ENCODE measurements at places on chromosomes 3 and 15.
A peak's percentile ranks its signal among the peaks of the same experiment; 100 is the strongest.

DNA sequence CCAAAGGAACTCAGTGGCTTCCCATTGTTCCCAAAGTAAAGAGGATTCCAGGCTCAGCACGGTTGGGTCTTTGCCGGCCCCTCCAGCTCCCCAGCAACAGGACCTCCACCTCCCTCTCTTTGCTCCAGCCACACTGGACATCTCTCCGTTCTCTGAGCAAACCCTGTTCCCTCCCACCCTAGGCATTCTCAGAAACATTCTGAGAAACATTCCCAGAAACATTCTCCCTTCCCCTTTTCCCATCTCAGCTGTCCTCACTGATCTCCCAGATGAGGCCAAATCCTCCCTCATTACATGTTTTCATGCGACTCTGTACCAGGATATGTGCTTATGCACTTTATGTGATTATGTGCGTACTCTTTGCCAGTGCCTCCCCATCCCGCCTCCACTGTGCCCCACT, 14.1 kb downstream of the CCDC33 start:
- DNase-seq: no peak

DNA sequence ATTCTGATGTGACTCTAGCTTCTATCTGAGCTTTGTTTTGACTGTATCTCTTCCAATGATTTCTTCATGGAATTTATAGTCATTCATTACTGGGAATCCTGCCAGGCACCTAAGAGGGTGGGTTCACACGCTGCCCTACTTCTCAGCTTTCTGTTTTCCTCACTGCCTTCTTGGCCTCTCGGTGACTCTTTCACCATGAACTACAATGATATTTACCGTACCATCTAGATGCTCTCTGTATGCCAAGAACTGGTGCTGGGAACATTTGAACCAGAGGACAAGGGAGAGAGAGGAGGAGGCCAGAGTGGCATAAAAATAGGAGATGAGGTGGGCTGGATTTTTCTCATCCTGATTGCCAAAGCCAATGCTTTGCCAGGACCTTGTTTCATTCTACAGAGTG, 280.0 kb upstream of the P2RY1 start:
- no peak for DNase-seq

GRCh38 chr15:58690703-58691102, 58.8 kb downstream of the ADAM10 start:
- no peak for DNase-seq

DNA sequence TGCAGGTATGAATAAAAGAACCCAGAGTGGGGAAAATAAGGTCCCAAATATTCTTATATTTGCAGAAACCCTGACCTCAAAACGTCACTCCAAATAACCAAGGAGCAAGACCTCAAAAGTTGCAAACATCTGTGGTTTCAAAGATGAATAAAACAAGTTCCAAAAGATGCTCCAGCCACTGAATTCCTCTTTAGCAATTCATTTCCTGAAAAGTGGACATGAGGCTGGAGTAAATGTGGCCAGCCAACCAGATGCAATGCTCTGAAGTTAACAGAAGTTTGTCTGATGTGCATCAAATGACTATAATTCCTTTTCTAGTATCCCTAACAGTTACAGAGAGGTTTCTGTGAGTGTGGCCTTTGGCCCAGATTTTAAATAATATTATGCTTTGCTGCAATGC, 71.2 kb upstream of the WNT5A start:
- no peak for DNase-seq

DNA sequence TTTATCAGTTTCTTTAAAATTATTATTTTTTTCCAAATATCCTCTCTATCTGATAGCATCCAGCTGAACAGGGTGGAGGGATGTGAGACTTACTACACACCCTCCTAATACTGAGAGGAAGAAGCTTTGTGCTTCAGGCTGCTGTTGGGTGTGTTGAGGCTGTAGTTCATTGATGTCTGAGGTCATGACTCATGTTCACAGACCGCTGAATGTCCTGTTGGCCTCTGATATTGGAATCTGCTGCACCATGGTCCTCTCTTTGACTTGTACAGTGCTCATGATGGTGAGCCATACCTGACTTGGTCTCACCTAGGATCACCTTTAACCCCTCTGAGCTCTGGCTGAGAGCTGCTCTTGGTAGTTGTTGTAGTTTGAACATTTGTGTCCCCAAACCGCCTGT, 302.9 kb downstream of the SATB1 start:
- DNase-seq: no peak

DNA sequence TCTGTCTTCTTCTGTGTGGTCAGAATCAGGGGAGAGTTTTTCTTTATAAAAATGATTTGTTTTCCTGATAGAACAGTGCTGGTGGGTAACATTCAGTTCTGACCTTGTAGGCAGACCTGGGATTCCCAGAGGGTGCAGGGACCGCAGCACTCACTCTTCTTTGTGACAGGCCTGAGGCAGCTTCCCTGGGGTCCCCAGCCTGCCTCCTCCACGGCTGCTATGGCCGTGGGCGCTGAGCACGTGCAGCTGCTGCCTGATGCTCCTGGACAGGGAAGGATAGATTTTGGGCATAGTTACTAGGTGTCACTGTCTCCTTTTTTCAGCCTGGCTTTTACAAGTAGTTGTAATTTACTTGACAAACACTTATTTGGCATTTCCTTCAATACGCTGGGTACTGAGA, 39.1 kb downstream of the CACNA1D start:
- no peak for DNase-seq

- peak; percentile 65 for DNase-seq
Measured at GRCh38 chr3:167876620-167877281, 141.2 kb downstream of the SERPINI1 start.

DNA sequence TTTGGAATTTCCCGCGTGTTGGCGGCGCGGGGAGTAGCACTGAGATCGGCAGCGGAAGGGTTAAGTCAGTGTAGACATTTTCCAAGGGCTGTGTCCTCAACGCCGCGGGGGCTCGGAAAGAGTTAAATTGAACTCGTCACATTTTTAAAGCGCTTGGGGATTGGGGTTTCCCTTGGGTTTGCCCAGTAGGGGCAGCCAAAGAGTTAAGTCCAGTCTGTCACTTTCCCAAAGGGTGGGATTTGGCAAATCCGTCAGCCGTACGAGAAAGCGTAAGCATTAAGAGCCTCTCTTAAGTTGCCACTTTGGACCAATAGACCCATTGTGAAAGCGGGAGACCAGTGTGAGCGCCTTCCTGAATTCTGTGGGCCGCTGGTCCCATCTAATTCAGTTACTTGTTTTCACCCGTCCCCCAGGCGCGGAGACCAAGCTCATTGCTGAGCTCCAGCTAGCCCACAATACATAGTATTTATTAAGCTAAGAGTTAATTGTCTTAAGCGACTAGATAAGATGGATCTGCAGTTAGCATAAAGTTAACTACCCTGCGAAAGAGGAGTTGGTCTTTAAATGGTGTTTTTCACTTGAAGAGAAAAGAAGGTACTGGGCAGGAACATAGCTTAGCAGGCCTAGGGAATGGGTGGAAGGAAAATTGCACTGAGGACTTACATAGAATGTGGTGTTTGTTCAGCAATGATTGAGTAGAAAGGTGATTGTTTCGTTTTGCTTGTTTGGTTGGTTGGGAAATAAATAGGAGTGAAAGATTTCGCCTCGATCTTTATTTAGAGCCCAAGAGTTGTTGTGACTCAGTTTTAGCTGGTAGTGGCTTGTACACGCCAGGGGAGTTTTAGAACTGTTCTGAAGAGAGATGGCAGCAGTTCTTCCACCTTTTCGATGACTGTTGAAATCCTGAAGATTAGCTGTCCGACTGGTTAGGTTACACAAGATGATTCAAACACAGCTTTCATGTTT, 932 bp downstream of the ARL8B start:
- peak; percentile 91 for DNase-seq

DNA sequence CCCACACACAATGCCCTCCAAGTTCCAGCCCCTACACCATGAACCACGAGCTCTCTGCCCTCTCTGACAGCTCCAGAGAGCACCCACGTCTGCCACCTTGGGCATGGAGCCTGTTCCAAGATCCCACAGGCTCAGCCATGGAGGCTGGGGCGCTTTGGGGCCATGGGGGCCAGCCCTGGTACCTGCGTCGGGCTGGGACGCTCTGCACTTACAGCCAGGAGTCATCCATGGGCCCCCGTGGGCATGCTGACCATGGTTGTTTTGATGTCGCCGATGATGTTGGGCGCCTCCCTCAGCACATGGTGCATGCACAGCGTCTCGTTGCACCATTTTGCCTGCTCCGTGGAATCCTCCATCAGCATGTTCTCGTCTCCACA, 51.9 kb upstream of the UBE2Q2 start:
- no peak for DNase-seq

- no peak for DNase-seq
Measured at GRCh38 chr15:89371228-89372044, 36.8 kb upstream of the POLG start.

GRCh38 chr3:8665407-8665896, 20.9 kb upstream of the SSUH2 start:
- DNase-seq: peak; percentile 33

DNA sequence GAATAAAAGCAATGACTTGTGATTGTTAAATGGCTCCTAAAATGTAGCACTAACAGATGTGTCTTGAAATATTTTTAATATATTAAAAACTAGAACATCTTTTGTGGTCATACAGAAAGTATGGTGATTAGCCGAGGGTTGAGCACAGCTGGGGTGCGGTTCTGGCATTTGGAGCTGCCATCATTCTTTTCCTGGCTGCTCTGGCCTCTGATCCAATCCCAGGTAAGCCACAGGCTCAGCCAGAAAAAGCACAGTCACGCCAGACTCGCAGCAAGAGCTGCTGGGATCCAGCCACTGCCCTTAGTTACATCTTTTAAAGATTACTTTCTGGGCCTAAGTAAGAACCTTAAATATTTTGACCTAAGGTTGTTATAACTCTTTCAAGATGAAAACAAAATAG, 196.8 kb downstream of the PLCL2 start:
- DNase-seq: no peak

GRCh38 chr15:69000725-69001503, 13.6 kb upstream of the NOX5 start:
- DNase-seq: no peak

Measured in inflammatory macrophage treated with lipopolysaccharide for 4 hours (primary cell).